ENCODE measurements at places on chromosomes 6 and 20. TPM values are rescaled to one million over a fixed set of nuclear protein-coding genes. Genes with fewer than 3 reads are reported as not detected.

The OOEP gene
- not detected for total RNA-seq

The RAB44 gene
- 0.35 TPM for total RNA-seq

The PRELID3B gene
- total RNA-seq, result 56.8 TPM

The ECT2L gene
- not detected for total RNA-seq

The MEP1A gene
- 0.35 TPM for total RNA-seq

The POU5F1 gene
- 0.93 TPM for total RNA-seq

Measured in mesenteric fat pad (tissue), 1 donor.